D721Med (cell line): ENCODE measurements at places on chromosomes 13 and 19.

DNA sequence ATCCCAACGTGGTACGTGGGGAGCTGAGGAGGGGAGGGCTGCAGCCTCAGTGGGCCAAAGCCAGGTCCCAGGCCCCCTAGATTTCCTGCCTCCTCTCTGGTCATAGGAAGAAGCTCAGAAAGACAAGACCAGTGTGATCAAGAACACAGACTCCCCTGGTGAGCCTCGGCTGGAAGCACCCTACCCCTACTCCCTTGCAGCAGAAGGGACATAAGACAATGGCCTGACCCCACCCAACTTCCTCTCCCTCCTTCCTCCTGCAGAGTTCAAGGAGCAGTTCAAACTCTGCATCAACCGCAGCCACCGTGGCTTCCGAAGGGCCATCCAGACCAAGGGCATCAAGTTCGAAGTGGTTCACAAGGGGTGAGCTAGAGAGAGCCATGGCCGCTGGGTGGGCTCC is 11.5 kb downstream of the PODNL1 start:
- DNase-seq = no peak

DNA sequence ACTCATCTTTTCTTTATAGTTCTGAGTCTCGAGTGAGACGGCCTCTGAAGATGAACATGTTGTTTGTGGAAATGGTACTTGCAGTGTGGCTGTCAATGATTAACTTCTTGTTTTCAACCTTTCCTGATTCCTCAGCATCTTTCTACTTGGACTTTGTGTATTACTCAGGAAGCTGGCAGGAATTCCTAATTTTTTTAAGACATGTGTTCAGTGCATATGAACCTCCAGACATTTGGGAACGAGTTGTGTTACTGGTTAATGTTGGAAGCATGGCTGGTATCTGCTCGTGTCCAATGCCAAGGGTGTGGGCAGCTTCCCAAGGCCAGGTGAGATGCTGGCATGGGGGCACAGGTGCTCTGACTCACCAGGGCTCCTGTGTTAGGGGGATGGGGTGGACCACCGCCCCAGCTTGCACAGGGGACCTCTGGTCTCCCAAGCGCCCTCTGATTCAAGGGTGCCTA is 61.1 kb upstream of the MCF2L start:
- no peak for DNase-seq

GRCh38 chr19:27681972-27682371 is 1531.0 kb downstream of the UQCRFS1 start:
- DNase-seq = no peak

DNA sequence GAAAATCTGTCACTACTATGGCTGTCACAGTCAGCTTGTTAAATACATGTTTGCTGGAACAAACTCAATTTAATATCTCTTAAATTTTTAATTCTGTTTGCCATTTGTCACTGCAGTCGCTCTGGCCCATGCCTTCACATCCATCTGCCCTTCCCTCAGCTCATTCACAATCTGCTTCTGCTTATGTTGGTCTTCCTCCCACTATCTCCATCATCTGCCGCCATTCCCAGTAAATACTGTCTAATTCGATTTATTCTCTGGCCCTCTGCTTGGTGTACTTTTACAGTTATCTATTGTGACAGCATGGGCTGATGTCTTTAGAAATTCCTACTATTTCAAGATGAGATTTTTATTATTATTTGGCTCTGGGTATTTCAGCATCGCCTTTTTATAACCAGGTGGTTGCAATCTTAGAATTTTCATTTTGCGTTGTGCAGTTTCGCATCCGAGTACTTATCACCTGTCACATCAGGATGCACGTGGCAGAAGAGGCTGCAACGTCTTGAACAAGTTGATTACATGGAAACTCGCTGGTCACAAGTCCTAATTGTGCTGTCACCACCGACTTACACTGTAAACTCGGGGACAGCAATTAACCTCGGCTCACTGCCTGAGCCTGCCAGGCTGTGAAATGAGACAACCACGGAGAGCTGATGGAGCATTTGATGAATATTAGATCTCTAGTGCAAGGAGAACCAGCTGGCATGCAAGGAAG is 158.4 kb downstream of the MYO16 start:
- DNase-seq = no peak

- no peak for DNase-seq
These were observed 8.3 kb upstream of the JUND start for GRCh38 chr19:18289471-18290301.

- DNase-seq = peak; percentile 87
These were observed 65.4 kb downstream of the GNG7 start for GRCh38 chr19:2636897-2637683.

DNA sequence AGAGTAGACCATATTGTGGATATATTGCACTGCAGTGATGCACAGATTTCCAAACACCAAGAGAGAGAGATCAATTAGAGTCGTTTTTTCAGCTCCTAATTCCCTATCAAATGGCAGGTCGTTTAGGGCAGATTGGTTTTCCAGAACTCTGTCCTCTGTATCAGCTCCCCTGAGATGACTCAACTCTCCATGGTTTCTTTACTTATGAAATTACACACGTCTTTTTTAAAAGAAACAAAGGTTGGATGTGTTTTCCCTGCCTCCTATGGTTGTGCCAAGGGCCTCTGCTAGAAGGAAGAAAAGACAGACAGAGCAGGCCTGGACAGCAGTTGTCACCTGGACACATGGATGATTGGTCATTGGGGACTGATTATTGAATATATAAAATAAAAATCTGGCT is 478.1 kb upstream of the NBEA start:
- no peak for DNase-seq

DNA sequence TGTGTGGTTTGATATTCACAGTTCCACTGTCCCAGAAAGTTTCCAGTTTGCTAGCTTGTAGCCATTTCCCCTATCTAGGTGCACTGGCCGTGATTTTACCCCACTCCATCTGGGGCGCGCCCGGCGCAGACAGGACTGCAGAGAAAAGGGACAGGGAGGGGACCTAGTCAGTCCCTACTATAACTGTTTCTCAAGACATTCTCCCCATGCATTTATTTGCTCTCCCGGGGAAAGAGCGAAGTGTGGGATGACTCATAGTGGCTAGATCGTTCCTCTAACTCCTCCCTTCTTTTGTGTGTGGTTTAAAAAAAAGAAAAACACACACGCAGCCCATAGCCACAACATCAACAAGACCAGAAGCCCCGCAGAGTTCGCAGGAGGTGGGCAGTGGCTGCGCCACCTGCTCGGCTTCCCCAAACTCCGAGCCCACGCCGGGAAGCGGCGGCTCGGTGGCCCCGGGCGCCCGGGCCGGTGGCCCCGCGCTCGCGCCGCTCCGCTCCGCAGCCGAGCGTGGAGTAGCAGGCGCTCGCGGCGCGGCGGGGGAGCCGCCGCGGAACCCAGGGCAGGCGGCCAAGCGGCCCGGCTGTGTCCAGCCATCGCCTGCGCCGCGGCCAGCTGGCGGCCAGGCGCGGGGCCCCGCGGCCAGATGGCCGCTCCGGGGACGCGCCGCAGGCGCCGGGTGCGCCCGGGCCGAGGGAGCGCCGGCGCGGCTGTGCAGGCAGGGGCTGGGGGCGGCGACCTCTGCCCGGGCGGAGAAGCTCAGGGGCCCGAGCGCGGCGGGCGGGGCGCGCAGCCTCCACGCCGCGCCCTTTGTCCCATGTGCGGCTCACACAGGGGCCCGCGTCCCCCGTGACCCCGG is 653 bp downstream of the TMTC4 start:
- DNase-seq = no peak

DNA sequence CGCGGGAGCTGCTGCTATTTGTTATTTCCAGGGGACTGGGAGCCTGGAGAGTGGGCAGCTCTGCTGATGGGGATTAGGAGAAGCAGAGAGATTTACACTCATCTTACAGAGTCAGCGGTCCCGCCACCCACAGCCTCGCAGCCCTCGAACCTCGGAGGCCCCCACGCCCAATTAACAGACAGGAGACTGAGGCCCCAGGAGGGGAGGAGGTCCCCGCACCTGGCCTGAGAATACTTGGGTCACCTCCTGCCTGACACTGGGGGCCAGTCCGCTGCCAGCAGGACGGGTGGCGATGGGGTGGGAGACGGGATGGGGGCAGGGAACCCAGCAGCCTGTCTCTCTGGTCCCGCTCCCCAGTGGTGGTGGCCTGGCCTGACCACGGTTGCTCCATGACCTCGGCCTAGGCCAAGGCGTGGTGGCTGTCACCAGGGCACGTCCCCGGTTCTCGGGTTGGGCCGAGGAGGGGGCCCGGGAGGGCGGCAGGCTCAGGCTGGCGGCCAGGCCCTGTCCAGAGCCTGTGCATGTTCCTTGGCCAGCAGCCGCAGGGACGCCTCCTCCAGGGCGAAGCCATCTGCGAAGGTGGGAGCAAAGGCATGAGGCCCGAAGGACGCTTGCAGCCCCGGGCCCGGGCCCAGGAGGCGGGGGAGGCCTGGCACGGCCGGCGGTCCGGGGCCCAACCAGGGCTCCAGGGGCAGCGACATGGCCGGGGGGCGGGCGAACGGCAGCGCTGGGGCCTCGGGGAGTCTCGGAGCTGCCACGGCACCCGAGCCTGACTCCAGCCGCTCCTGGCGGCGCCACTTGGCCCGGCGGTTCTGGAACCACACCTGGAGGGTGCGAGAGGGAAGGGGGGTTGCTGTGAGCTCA is 1.7 kb downstream of the RAX2 start:
- no peak for DNase-seq

DNA sequence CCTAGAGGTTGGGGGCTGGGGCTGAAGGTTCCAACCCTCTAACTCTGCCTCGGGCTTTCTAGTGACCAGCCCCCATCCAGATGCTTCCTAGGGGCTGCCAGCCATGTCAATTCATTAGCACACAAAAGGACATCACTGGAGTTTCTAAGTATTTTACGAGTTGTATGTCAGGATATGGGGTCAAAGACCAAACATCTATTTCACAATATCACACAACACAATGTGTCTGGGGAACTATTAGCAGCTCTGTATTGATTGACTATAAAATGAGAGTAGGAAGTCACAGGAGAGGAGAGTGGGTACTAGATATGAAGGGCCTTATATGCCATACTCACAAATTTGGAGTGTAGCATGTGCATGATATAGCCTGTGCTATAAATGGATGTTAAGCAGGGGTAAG is 42.1 kb downstream of the LPAR6 start:
- no peak for DNase-seq

DNA sequence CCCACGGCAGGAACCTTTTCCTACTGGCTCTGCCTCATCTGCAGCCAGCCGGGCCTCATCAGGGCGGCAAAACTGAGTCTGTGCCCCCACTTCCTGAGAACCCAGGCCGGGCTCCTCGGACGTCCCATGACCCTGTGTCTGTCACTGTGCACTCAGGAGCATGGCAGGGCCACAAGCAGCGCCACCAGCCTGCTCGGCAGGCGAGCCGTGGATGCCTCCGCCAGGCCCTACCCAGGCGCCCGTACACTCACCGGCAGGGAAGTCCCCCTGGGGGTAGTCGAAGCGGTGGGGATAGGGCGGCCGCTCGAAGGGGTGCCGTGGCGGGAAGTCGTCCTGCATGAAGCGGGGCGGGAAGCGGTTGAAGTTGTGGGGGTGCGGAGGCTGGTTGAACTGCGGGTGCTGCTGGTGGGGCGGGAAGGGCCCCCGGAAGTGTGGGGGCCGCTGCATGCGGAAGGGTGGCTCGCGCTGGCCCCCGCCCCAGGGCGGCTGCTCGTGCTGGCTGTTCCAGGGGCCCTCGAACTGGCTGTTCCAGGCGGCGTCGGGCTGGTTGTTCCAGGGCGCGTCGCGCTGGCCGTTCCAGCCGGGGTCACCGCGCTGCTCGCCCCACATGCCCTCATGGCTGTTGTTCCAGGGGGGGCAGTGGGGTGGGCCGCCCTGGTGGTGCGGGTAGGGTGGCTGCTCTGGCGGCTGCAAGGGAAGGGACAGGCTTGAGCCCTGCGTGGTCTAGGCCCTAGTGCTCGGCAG is 17.1 kb downstream of the CHERP start:
- no peak for DNase-seq

- no peak for DNase-seq
These were observed 6.3 kb upstream of the MRPS31 start for GRCh38 chr13:40777166-40777808.

GRCh38 chr13:50228527-50228926 is 213.3 kb downstream of the KCNRG start:
- no peak for DNase-seq

DNA sequence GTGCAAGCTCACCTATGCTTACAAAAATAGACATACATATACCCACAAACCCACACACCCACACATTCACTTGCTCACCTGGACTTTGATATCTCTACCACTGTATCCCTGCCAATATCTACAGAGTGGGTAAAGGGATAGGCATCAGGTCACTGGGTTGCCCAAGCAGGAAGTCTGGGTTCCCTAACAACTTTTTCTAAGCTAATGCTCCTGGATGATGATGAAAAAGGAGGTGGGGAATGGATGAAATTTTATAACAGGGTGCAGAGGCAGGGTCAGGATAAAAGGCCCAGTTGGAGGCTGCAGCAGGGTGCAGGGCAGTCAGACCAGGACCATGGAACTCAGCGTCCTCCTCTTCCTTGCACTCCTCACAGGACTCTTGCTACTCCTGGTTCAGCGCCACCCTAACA is at the start of gene CYP2B6:
Gene CYP2B6, plus strand, starts transcription at position 311 of the 410 bp plus-strand sequence. Its CDS starts 24 bp downstream, at position 335.
- no peak for DNase-seq

DNA sequence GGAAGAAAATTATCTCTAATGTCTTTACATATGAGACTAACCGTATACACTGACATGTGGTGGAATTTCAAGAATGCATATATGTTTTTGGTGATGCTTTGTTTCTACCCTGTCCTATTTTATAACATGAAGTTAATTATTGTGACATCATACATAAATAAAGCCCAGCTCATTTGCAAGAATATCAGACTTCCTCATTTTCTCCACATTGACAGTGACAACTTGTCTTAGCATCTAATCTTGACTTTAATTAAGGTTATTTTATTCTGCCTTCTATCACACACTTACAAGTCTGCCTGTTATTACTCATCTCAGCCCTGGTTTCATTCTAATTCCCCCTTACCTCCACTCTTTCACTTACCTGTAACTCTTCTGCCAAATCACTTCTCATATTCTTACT is 140.6 kb upstream of the STARD13 start:
- no peak for DNase-seq

- DNase-seq = no peak
These were observed 131.3 kb downstream of the URI1 start for GRCh38 chr19:30073152-30074000.

DNA sequence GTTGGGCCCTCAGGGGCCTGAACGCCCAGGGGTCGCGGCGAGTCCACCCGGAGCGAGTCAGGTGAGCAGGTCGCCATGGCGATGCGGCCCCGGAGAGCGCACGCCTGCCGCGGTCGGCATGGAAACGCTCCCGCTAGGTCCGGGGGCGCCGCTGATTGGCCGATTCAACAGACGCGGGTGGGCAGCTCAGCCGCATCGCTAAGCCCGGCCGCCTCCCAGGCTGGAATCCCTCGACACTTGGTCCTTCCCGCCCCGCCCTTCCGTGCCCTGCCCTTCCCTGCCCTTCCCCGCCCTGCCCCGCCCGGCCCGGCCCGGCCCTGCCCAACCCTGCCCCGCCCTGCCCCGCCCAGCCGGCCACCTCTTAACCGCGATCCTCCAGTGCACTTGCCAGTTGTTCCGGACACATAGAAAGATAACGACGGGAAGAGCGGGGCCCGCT is at the start of gene CCNA1:
Gene CCNA1, plus strand, starts transcription at position 390 of the 439 bp plus-strand sequence. CDS start 562 bp downstream, outside the sequence.
- DNase-seq = peak; percentile 75

GRCh38 chr19:47561440-47562057 is 11.4 kb downstream of the ZNF541 start:
- no peak for DNase-seq
